ENCODE measurements at places on chromosomes 7 and 10. TPM values are rescaled to one million over a fixed set of nuclear protein-coding genes. Genes with fewer than 3 reads are reported as not detected.

OR2A42 gene
- total RNA-seq = not detected

LRRC17 gene
- total RNA-seq = 0.22 TPM

AHCYL2 gene
- 5.2 TPM for total RNA-seq

STRIP2 gene
- total RNA-seq = 10.0 TPM

SLC26A4 gene
- total RNA-seq = 0.04 TPM

SAP25 gene
- total RNA-seq = 0.76 TPM

FEZF1 gene
- total RNA-seq = not detected

RGR gene
- not detected for total RNA-seq

CXCL12 gene
- total RNA-seq = not detected

PNLIPRP1 gene
- not detected for total RNA-seq

CPVL gene
- total RNA-seq = 0.14 TPM

PYROXD2 gene
- 3.8 TPM for total RNA-seq

CCDC126 gene
- 3.6 TPM for total RNA-seq

MYO1G gene
- total RNA-seq = 0.07 TPM

CHCHD3 gene
- 85.3 TPM for total RNA-seq

CAMK1D gene
- total RNA-seq = 8.8 TPM

DRGX gene
- total RNA-seq = not detected

HABP2 gene
- 0.09 TPM for total RNA-seq

EMX2 gene
- not detected for total RNA-seq

ENO4 gene
- total RNA-seq = 0.16 TPM

ABHD11 gene
- 20.5 TPM for total RNA-seq

NME8 gene
- not detected for total RNA-seq

TCAF2 gene
- 0.36 TPM for total RNA-seq

LYZL1 gene
- not detected for total RNA-seq

FXYD4 gene
- not detected for total RNA-seq

PRKCQ gene
- 4.3 TPM for total RNA-seq

CCDC172 gene
- not detected for total RNA-seq

TUBB8 gene
- not detected for total RNA-seq

IGFBP1 gene
- total RNA-seq = 26.0 TPM

BTBD16 gene
- 0.41 TPM for total RNA-seq

RBAK gene
- total RNA-seq = 6.7 TPM

ZPBP gene
- not detected for total RNA-seq

DNAH11 gene
- total RNA-seq = 0.04 TPM

OR2A5 gene
- total RNA-seq = not detected

GIMAP8 gene
- total RNA-seq = not detected

Measured in A549 treated with RU486 at 1 μM for 4 hours (cell line).